ENCODE measurements at places on chromosomes 5 and 9.

DNA sequence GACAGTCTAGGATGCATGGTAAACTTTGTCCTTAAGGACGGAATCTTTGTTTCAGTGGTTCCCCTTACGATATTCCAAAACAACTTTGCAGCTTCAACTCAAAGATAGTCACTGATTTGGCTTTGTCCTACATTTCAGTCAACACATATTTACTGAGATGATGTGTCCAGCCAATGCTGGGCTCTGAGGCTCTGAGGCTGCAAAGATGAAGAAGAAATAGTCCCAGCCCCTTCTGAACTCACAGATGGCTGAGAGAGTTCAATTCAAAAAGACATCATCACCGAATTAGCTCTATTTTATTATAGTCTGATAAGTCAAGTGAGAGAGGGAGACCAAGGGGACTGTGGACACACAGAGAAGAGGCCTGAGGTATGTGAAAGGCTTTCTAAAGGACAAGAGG lies 544.0 kb downstream of the ACTL7B start:
- H3K4me1 ChIP-seq: peaks cover 2% of the 10 kb centered on the region
- no peak overlapping the region for H3K27ac ChIP-seq
- DNase-seq: no peak
- H3K36me3 ChIP-seq: no peaks in the 10 kb centered on the region
- no peaks in the 10 kb centered on the region for H3K27me3 ChIP-seq

DNA sequence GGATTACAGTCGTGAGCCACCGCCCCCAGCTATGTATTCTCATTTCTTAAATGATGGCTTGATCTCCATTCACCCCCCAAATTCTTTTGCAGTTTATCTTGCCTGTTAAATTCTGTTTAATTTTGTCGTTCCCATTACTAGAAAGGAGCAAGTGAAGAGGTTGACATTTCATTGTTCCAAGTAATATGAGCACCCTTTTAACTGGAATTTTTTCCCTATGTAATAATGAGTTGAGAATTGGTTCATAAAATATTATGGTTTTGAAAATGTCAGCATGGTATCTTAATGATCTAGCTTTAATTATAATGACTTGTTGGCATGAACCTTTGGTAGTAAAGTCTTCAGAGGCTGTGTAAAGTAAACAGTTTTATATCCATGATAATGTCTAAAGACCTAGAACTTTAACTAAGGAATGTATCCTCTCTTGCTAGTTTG lies 37.4 kb downstream of the F2RL2 start:
- no peaks in the 10 kb centered on the region for H3K36me3 ChIP-seq
- no peak for DNase-seq
- H3K27me3 ChIP-seq: peaks cover 4% of the 10 kb centered on the region
- H3K4me3 ChIP-seq: no peak overlapping the region
- H3K27ac ChIP-seq: no peak overlapping the region
- H3K4me1 ChIP-seq: peaks cover 2% of the 10 kb centered on the region

- H3K27ac ChIP-seq: no peak overlapping the region
- H3K4me3 ChIP-seq: no peak overlapping the region
- H3K4me1 ChIP-seq: peaks cover 13% of the 10 kb centered on the region
- peaks cover 7% of the 10 kb centered on the region for H3K36me3 ChIP-seq
- no peaks in the 10 kb centered on the region for H3K27me3 ChIP-seq
- DNase-seq: peak; percentile 41
Observed at GRCh38 chr9:37911271-37911681, 7.3 kb upstream of the SLC25A51 start.

- H3K4me1 ChIP-seq: peaks cover 39% of the 10 kb centered on the region
- no peak overlapping the region for H3K4me3 ChIP-seq
- no peaks in the 10 kb centered on the region for H3K27me3 ChIP-seq
- no peaks in the 10 kb centered on the region for H3K36me3 ChIP-seq
Observed at GRCh38 chr5:17190242-17190778, 27.1 kb upstream of the BASP1 start.

DNA sequence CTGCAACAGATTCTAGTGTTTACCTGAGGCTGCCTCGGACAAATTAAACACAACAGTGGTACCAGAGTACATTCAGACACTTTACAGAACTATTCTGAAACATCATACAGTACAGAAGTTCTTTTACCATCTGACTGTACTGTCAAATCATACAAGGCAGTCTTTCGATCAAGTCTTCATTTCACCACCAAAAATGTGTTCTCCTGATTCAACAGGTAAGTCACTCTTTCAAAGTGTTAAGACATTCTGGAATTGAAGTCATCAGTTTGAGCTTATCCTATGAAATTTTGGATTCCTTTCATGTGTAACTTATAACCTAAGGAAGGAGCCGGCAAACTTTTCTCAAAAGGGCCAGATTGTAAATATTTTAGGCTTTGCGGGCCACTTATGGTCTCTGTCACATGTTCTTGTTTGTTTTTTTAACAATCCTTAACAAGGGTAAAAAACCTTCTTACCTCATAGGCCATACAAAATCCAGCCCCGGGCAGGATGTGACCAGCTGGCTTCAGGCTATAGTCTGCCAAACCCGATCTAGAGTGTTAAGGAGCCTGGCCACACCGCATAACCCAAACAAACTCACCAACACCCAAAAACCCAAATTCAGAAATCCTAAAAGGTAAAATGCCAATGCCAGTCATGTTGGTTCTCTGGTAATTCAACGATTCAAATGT lies 151.6 kb downstream of the DENND1A start:
- no peaks in the 10 kb centered on the region for H3K27me3 ChIP-seq
- H3K27ac ChIP-seq: no peak overlapping the region
- DNase-seq: no peak
- H3K36me3 ChIP-seq: no peaks in the 10 kb centered on the region

DNA sequence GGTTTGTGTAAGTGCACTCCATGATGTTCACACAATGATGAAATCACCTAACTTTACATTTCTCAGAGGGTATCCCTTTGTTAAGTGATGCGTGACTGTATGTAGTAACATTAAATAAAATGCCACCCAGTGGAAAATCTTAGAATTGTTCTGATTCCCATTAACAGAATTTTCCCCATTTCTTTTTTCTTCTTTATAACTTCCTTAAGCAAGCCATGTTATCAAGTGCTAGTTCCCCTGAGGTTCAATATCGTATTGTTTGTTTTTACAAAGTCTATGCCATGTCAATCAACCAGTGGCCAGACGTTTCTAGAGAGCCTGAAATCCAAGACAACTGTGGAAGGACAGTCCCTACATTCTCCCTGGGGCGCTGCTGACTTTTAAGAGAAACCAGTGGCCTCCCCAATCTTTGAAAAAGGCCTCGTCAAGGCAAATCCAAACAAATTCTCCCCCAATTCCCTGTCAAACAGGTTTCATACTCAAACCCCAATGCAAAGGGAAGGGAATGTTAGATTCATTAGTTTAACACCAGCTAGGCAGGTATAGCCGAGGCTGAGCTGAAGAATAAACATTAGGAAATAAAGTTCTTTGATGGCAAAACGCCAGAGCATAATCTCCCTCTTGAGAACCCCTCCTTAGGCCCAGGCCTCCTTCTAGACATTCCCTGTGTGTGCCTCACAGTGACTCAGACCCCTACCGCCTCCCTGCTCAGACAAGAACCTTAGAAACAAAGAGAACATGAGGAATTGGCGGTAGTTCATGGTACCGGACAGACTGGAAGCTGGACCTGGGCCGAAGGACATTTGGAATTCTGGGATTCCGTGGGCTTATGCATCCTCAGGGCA lies 198.7 kb downstream of the GNA14 start:
- H3K27me3 ChIP-seq: no peaks in the 10 kb centered on the region
- H3K4me1 ChIP-seq: no peaks in the 10 kb centered on the region
- no peak overlapping the region for H3K27ac ChIP-seq
- no peaks in the 10 kb centered on the region for H3K36me3 ChIP-seq
- no peak overlapping the region for H3K4me3 ChIP-seq
- DNase-seq: peak; percentile 84

GRCh38 chr9:71675857-71676165 lies 92.5 kb downstream of the CEMIP2 start:
- H3K4me1 ChIP-seq: peaks cover 14% of the 10 kb centered on the region
- no peak overlapping the region for H3K4me3 ChIP-seq
- no peaks in the 10 kb centered on the region for H3K27me3 ChIP-seq

DNA sequence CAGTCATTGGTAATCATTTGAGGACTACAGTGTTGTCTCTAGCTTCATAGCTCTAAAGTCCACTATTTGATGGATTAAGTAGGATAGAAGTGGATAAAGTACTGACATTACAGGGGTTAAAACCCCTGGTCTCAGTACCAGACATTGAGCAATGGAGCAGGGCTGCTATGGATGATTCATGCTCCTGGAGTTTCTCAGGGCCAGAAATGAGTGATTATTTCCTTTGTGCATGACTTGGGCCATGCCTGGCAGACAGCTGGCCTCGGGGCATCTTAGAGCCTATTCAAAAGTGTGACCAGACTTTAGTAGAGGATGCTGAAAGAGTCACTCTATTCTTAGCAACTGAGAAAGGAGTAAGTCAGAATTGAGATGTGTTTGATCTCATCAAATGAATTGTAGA lies 350.7 kb upstream of the TLE4 start:
- no peaks in the 10 kb centered on the region for H3K36me3 ChIP-seq
- H3K27ac ChIP-seq: no peak overlapping the region
- no peaks in the 10 kb centered on the region for H3K4me1 ChIP-seq
- no peak overlapping the region for H3K4me3 ChIP-seq

DNA sequence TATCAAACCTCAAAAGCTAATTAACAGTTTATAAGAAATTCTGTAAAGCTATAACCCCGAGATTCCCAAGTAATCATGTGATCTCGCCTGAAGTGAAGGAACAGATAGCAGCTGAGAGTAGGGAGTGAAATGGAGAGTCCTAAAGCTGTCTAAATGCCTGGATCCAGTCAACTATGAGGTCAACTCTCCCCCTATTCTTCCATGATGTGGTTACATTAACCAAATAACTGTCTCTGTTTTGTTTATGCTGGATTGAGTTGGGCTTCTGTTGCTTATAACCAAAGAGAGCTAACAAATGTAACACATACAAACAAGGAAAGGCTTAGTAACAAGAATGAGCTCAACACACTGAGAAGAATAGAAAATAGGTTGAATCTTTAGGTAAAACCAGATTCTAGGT lies 41.6 kb downstream of the GKAP1 start:
- no peak overlapping the region for H3K27ac ChIP-seq
- H3K27me3 ChIP-seq: no peaks in the 10 kb centered on the region
- DNase-seq: peak; percentile 27
- no peaks in the 10 kb centered on the region for H3K4me1 ChIP-seq
- H3K4me3 ChIP-seq: no peak overlapping the region

GRCh38 chr5:150328515-150328914 lies 25.8 kb upstream of the ARSI start:
- peaks cover 3% of the 10 kb centered on the region for H3K27me3 ChIP-seq
- H3K4me1 ChIP-seq: peaks cover 4% of the 10 kb centered on the region
- H3K27ac ChIP-seq: no peak overlapping the region

- DNase-seq: no peak
- no peak overlapping the region for H3K27ac ChIP-seq
- no peaks in the 10 kb centered on the region for H3K27me3 ChIP-seq
- H3K4me1 ChIP-seq: no peaks in the 10 kb centered on the region
- H3K36me3 ChIP-seq: no peaks in the 10 kb centered on the region
Observed at GRCh38 chr5:178387061-178387855, 154.7 kb upstream of the PHYKPL start.

DNA sequence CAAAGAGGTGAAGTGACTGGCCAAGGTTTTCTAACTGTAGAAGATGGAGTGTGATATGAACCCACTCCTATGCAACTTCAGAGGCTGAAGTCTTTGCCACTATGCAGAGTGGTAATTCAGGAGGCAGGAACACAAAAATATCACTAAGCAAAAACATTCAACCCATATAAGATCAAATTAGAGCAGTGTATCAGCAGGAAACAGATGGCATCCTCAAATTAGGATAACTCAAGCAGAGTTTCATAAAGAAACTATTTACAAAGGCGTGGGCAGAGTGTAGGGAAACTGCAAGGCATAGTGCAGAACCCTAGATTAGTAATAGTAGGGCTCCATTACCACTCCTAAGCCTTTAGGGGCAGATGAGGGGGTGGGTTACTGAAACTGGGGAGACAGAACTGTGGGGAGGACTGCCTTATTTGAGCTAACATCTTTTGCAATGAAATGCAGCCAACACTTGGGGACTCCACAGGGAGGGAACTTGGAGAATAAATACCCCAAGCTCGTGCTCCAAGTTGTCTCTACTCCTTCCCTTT lies 72.2 kb downstream of the PTTG1 start:
- H3K27me3 ChIP-seq: peaks cover 12% of the 10 kb centered on the region
- H3K27ac ChIP-seq: no peak overlapping the region
- DNase-seq: no peak
- no peak overlapping the region for H3K4me3 ChIP-seq

DNA sequence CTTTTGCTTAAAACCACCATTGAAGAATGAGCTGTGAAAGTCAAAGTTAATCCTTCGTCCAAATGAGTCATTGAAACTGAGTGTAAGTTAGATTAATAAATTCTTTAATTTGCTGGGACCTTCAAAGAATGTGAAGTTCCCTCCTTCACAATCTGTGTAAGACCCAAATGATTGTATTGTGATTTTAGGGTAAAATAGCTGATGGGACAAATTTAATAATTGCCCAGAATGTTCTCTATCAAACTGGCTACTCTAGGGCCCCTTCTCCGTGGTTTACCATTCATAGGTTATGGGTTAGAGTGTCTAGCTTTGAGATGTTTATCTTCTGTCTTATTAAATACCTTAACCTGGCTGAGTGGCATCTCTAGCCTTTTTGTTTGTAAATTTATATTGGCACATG lies 11.9 kb downstream of the C1QTNF3 start:
- no peaks in the 10 kb centered on the region for H3K36me3 ChIP-seq
- DNase-seq: no peak
- H3K4me1 ChIP-seq: no peaks in the 10 kb centered on the region
- no peak overlapping the region for H3K27ac ChIP-seq
- no peaks in the 10 kb centered on the region for H3K27me3 ChIP-seq

- H3K4me3 ChIP-seq: no peak overlapping the region
- H3K27me3 ChIP-seq: peaks cover 28% of the 10 kb centered on the region
- H3K36me3 ChIP-seq: no peaks in the 10 kb centered on the region
- H3K27ac ChIP-seq: no peak overlapping the region
- H3K4me1 ChIP-seq: peaks cover 8% of the 10 kb centered on the region
Observed at GRCh38 chr5:71891856-71892255, 172.8 kb downstream of the CARTPT start.

DNA sequence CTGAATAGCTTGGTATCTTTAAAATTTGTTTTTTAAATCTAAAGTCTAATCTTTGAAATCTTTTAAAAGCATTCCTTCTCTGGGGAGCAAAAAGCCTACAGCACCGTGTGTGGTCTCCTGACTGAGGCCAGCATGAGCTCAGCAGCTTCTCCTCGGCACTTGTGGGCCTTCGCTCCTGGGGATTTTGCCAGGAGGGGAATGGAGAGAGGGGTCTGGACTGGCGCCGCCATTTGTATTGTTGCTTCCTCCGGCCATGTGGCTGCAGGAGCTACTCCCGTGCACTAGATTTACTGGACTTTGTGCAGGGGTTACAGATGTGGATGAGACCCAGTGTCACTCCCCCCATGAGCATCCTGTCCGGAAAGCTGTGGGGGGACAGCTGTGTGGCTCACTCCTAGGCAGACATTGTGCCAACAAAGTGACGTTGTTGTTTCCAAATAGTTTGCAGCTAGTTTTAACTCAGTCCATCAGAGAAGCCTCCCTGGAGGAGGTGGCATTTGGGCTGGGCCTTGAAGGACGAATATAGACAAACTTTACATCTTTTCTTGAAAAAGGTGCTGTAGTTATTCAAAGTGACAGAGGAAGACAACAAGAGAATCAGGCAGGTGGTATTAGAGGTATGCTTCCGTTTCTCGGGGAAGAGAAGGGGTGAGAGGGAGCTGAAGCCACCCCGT lies 6.6 kb downstream of the OLFM1 start:
- peaks cover 7% of the 10 kb centered on the region for H3K27me3 ChIP-seq
- no peak overlapping the region for H3K4me3 ChIP-seq
- H3K4me1 ChIP-seq: no peaks in the 10 kb centered on the region
- H3K36me3 ChIP-seq: no peaks in the 10 kb centered on the region
